ENCODE measurements at places on chromosomes 5 and 9.

- no peak for DNase-seq
Observed at GRCh38 chr5:17425385-17426070, 72.5 kb upstream of the TAF11L2 start.

DNA sequence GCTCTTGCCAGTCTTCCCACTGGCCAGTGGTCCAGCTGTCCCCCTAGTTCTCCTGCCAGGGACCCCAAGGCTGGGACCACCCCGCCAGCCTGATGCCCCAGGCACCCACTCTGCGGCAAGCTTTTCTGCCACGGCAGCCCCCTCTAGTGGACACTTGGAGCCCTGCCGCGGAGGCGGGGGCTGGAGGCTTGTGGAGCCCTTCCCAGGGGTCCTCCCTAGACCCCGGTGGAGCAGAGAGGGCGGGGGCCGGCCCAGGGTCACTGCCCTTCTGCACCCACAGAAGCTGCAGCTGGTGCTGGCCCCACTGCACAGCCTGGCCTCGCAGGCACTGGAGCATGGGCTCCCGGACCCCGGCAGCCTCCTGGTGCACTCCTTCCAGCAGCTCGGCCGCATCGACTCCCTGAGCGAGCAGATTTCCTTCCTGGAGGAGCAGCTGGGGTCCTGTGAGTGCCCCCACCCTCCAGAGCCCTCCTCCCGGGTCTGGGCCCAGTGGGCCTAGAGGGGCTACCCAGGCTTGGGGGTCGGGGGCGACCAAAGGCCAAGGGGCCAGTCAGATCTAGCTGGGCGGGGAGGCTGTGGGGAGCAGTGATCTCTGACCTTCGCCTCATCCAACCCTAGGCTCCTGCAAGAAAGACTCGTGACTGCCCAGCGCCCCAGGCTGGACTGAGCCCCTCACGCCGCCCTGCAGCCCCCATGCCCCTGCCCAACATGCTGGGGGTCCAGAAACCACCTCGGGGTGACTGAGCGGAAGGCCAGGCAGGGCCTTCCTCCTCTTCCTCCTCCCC, 9.1 kb downstream of the EGFL7 start:
- DNase-seq: peak; percentile 20

DNA sequence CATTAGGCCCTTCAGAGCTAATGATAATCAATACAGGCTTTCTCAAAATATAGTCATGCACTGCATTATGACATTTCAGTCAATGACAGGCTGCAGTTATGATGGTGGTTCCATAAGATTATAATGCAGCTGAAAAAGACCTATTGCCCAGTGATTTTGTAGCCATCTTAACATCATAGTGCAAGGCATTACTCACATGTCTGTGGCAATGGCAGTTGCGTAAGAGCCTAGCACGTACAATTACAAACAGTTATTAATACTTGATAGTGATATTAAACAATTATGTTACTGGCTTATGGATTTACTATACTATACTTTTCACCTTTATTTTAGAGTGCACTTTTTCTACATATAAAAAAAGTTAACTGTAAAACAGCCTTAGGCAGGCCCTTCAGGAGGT, 214.8 kb downstream of the ISL1 start:
- no peak for DNase-seq

GRCh38 chr5:39148983-39149534, 70.3 kb downstream of the FYB1 start:
- peak; percentile 11 for DNase-seq

DNA sequence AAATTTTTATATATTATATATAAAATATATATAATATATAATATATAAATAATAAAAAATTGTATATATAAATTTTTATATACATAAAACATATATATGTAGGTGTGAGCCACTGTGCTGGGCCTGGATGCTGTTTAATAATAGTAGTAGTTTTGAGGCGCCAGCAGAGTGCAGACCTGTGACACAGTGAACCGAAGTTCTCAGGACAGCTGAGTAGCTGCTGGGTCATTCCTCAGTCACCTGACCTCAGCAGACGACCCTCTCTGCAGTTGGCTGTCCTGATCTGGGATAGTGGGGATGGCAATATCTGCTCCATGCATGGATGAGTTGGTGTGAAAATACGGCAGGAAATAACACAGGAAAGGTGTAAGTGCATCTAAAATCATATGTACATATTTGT, 3.3 kb upstream of the SNX18 start:
- no peak for DNase-seq
